ENCODE measurements at places on chromosomes 6 and 20.

- no peak for DNase-seq
Observed at GRCh38 chr20:16530201-16530681, 43.0 kb downstream of the KIF16B start.

GRCh38 chr6:120826253-120826652, 508.0 kb downstream of the TBC1D32 start:
- no peak for DNase-seq

- DNase-seq = no peak
Observed at GRCh38 chr6:7628909-7629308, 38.9 kb downstream of the SNRNP48 start.

DNA sequence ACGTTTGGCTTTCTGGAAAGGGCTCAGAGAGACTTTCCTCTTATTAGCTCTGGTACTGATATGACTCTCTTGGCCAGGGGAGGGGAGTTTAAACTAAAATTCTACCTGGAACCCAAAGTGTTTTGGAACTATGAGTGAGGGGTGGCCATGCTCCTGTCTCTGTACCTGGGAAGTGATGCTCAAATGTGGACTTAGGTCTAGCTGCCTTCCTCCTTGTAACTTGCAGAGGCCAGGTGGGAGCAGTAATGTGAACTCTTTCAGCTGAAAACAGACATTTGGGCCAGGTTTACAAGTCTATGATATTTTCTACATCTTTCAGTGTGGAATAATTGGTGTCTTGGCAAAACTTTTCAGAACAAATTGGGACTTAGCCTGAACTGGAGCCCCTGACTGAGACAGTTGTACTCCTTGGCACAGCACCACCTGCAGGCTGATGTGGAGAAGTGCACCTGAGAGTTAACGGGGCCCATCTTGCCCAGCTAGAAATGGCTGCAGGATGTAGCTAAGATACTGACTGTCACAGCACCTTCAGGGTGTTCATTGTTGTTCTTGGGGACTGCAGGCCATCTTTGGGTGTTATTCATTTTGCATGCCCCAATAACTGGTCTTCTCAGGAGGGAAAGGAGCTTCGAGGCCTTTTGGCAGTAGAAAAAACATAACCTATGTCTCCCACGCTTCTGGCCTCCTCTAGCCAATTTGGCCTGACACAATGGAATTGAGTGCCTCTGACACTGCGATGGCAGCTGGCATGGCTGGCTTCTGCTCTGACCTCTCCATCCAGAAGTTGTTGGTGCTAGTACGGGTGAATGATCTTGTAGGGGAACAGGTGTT, 37.1 kb downstream of the CD109 start:
- DNase-seq = no peak

DNA sequence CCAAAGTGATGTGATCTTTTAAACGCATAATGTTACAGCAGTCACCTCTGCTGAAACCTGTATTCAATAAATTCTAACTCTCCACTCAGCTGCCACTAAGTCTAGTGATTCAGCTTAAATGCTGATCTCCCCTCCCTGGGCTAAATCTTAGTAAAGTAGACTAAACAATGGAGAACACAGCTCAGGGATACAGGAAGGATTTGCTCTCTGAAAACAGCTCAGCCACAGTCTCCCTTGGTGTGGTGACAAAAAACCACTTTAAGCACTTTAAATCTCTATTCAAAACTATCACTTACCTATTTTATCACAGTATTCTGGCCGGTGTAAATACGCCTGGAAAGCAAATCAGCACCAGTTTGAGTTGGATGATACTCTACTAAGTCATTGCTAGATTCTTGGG, 130.6 kb downstream of the RFX6 start:
- DNase-seq = no peak

DNA sequence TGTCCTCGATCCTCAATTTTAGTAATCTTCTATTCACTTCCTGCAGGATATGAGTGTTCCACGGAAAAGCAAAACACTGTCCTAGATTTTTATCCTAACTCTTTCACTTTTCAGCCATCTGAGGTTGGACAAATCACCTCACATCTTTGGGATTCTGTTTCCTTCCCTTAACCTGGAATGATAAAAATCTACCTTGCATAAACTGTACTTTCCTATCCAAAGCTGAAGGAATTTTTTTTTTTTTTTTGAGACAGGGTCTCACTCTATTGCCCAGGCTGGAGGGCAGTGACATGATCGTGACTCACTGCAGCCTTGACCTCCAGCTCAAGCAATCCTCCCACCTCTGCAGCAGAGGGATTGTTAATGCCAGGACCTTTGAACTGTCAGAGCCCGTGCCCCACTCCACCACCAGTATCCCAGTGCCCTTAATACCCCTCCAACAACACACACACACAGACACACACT, 20.5 kb downstream of the CAPN11 start:
- no peak for DNase-seq

DNA sequence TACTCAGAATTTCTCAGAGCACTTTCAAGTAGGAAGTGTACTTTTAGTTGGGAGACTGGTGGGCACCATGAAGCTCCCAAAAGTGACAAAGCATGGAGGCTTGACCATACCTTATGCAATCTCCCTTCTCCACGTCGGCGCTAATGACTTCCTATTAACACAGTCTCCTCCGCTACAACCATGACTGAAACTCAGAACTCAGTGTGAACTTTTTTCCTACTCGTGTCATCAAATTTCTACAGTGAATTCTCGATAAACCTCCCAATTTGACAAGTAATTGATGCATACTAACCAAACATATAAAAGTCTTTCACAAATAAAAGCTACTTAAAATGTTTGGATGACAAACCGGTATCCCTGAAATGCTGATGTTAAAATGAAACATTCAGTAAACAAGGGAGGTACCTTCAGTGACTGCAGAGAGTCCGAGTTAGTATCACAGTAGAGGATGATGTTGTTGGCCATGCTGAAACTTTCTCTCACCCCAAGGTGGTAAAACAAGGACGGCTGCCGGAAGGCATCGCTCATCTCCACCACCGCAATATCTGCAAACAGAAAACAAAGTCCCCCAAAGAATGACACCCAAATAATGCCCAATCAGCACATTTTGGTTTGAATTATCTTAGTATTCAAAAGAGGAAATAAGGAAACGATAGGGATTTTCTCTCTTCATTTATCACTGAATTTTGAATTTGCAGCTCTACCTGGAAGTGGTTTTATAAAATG, 72.1 kb downstream of the MAP3K5 start:
- no peak for DNase-seq

- no peak for DNase-seq
Observed at GRCh38 chr6:4020822-4021132, 58.2 kb downstream of the FAM217A start.

- no peak for DNase-seq
Observed at GRCh38 chr6:19841181-19841580, 4.0 kb downstream of the ID4 start.

- no peak for DNase-seq
Observed at GRCh38 chr6:142867988-142868812, 76.8 kb downstream of the HIVEP2 start.

DNA sequence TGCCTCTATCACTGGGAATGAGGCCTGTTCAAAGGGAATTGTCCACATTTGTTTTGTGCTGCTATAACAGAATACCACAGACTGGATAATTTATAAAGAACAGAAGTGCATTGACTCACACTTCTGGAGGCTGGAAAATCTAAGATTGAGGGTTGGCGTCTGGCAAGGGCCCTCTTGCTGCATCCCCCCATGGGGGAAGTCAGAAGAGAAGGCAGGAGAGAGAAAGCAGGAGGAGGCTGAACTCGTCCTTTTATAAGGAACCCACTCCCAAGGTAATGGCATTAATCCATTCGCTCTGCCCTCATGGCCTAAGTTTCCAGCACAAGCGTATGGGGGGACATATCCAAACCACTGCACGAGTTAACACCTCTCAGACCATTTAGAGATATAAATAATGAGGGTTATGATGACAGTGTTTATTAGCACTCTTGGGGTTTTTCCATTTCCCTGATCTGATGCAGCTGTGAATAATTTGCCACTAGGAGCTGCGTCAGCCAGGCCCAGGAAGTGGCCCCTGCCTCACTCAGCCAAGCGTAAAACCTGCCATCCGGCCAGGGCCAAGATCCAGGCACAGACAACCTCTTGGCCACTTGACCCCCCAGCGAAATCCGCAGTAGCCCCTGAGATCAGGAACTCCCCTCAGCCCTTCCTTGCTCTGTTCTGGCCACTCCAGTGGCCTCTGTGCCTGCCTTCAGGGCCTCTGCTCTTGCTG, 14.2 kb upstream of the SLCO4A1 start:
- DNase-seq = no peak

GRCh38 chr6:45625191-45625664, 247.5 kb upstream of the SUPT3H start:
- DNase-seq = no peak

GRCh38 chr6:79604583-79605037, 26.5 kb upstream of the SH3BGRL2 start:
- no peak for DNase-seq

- DNase-seq = peak; percentile 1
Observed at GRCh38 chr6:13794184-13794583, 20.2 kb downstream of the MCUR1 start.

DNA sequence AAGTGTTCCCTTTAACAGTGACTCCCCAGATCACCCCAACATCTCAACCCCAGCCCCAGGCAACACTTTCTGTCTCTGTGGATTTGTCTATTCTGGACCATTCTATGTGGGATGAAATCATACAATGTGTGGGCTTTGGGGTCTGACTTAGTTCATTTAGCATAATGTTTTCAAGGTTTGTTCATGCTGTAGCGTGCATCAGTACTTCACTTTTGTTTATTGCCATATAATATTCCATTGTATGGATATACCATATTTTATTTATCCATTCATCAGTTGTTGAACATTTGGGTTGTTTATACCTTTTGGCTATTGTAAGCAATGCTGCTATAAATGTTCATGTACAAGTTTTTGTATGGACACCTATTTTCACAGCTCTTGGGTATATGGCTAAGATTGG, 31.0 kb downstream of the FOXF2 start:
- DNase-seq = no peak

DNA sequence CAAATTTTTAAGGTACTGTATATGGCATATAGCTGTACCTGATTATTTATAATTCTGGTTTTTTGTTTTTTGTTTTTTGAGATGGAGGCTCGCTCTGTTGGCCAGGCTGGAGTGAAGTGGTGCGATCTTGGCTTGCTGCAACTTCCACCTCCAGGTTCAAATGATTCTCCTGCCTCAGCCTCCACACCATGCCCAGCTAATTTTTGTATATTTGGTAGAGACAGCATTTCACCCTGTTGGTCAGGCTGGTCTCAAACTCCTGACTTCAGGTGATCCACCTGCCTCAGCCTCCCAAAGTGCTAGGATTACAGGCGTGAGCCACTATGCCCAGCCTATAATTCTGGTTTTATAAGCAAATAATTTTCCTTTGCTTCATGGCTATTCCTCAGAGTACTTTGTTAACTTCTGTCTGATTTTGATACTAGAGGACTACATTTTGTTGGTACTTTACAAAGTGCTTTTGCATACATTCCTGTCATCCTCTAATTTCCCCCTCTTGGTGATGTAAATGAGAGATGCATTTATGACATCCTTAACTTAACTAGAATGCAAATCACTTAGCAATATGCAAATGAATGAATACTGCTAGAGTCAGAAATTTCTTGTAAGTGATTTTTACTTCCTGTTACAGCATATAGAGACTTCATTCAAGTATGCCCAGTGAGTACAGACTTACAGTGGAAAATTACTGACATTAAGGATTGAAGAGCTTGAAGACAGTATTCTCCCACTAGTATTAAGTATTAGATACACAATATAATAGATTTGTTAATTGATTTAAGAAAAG, 35.7 kb upstream of the ARID1B start:
- DNase-seq = no peak

- no peak for DNase-seq
Observed at GRCh38 chr6:104266922-104267321, 592.8 kb downstream of the HACE1 start.

DNA sequence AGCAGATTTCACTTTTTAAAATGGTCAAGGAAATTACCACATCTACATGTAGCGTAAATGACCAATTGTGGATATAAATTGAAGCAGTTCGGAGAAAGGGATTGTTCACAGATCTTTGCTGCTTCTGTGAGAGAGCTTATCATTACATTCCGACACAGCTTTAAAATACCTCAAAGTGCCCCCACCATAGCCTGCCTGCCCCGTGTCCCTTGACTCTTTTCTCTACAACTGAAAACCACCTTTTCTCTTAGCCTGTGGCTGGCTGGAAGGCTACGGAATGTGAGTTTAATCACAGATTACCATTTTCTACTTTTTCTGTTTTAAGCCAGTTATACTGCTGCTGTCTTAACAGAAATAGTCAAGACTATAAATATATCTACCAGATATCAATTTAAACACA, 347.2 kb upstream of the MAP3K7 start:
- DNase-seq = no peak
